ENCODE measurements at places on chromosomes 12 and 14.

- DNase-seq = no peak
Measured at GRCh38 chr14:62097824-62098223, 335.6 kb downstream of the SNAPC1 start.

- DNase-seq = no peak
Measured at GRCh38 chr14:50488521-50488920, 43.8 kb downstream of the MAP4K5 start.

DNA sequence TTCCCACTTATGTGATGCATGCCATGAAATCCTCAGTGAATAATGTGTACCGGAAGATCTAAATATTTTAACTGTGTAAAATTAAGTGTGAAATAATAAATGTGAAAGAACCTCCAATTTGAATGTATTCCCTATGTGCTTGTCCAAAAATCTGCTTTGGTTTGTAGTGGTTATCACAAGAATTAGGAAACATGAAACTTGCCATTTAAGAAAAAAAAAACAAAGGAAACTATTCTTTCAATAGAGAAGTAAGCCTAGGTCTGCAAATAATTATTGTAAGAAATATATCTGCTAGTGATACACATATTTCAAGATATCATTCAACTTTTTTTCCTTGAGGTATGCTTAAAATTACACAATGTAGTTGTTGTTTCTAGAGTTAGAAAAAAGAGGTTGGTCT lies 500.4 kb downstream of the SLC6A15 start:
- DNase-seq = no peak

DNA sequence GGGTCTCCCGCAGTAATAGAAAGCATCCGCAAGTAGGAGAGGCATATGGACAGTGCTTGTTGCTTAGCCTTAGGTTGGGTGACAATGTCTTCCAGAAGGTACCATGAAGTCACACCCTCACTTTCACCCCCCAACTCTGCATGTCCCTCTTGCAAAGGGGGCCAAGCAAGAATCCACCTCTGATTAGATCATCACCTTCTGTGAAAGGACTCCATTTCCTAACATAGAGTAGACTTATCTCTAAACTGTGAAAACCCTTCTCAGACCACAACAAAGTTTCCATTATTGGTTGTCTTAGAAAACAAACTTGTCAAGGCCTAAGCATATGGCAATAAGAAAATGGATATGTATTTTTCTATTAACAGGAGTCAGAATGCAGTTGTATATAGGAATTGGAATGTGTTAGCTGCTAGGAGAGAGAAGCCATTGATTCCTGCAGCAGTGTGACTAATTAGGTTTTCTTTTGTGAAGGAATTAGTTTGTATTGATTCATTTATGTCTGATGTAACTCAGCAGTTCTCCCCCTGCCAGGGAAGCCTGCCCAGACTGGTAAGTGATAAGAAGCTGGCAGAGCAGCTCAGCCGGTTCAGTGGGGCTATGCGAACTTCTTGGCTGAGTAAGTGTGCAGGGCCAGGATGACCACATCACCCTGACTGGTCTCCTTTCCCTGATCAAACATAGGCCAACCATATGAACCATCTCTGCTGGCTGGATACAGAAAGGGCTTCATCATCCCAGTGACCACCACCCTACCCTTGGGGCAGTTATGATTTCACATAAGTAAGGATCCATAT lies 107.3 kb upstream of the CCDC196 start:
- no peak for DNase-seq

- no peak for DNase-seq
Measured at GRCh38 chr14:102633906-102634595, 41.6 kb downstream of the RCOR1 start.

DNA sequence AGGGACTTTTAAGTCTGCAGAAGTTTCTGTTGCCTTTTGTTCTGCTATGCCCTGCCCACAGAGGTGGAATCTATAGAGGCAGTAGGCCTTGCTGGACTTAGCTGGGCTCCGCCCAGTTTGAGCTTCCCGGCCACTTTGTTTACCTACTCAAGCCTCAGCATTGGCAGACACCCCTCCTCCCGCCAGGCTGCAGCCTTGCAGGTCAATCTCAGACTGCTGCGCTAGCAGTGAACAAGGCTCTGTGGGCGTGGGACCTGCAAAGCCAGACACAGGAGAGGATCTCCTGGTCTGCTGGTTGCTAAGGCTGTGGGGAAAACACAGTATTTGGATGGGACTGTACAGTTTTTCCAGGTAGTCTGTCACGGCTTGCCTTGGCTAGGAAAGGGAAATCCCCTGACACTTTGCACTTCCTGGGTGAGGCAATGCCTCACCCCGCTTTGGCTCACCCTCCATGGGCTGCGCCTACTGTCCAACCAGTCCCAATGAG lies 43.7 kb downstream of the CCDC59 start:
- DNase-seq = no peak

DNA sequence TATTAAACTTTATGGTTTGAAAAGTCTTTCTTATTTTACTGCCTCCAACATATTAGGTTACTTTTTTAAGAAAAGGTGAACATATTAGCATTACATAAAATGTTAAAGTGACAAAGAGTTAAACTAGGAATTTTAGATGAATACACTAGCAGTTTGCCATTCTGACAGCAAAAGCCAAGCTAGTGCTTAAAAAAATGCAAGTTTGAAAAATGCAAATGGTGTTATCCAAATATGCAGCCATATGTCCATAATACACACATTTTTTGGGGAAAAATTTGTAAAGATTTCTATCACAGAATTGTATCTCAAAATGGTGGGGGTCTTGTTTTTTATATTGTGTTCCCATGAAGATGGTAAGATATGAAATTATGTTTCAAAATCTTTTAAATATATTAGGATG lies 466.1 kb downstream of the FOXG1 start:
- DNase-seq = no peak

GRCh38 chr12:66491853-66492252 lies 187.0 kb downstream of the GRIP1 start:
- DNase-seq = no peak

DNA sequence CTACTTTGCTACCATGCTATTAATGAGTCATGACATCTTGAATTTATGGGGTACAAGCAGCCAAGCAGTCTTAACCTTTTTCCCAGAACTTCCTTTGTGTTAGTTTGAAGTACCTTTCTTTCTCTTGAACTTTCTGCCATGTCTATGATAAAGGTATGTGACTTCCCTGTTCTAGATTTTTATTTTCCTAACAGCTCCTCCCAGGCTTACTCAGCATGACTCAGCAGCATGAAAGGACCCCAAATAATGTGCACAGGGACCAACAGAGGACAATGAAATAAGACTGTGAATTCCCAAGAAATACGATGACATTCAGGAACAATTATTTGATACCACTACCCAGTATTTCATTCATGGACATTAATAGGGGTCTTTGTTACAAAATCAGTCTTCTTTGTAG lies 60.0 kb downstream of the TTC6 start:
- DNase-seq = no peak

- no peak for DNase-seq
Measured at GRCh38 chr14:98728024-98728423, 544.0 kb downstream of the BCL11B start.

DNA sequence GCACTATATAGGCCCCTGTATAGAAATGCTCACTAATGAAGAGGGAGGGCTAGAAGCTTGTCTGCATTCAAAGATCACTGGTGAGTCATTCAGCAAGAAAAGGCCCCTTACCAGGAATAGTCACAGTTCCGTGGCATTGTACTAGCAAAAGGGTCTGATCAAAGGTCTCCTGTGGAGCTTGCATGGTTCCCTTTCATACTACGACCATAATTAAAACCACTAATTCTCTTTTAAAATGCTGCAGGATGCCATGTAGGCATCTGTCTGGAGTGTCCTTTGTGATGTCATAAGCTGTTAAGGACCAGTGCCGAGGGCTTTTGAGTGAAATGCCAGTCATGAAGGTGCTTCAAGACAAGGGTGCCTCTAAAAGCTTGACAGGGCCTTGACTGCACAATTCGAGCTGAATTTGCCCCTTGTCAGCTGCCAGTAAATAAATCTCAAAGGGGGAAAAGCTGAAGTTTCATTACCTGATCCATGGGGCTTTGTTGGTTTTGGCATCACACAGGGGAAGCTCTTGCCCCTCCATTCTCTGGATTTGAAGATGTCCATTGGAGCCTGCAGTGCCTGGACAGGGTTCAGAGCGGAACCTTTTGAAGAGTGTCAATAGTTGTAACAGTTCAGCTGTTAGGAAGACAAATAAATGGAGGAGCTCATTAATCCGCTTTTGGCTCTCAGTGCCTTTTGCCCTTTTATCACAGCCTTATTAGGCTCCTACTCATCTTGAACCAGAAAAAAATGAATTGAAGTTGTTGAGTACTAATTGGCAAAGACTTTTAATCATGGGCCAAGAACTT lies 69.1 kb downstream of the TMEM260 start:
- DNase-seq = no peak

DNA sequence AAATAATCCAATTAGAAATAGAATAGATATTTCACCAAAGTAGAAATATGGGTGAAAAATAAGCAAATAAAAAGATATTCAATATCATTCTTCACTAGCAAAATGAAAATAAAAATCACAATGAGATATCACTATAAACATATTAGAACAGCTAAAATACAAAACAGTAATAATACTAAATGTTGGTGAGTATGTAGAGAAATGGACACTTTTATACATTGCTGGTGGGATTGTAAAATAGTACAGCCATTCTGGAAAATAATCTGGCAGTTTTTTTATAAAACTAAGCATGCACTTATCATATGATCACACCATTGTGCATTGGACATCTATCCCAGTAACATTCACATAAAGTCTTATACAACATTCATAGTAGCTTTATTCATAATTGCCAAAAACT lies 320.2 kb upstream of the OR4E1 start:
- DNase-seq = no peak

GRCh38 chr14:100369019-100369418 lies 45.9 kb downstream of the SLC25A47 start:
- no peak for DNase-seq

GRCh38 chr12:96047229-96048211 lies 12.1 kb upstream of the LTA4H start:
- DNase-seq = no peak

GRCh38 chr14:45089813-45090212 lies 5.9 kb downstream of the PRPF39 start:
- peak; percentile 83 for DNase-seq

DNA sequence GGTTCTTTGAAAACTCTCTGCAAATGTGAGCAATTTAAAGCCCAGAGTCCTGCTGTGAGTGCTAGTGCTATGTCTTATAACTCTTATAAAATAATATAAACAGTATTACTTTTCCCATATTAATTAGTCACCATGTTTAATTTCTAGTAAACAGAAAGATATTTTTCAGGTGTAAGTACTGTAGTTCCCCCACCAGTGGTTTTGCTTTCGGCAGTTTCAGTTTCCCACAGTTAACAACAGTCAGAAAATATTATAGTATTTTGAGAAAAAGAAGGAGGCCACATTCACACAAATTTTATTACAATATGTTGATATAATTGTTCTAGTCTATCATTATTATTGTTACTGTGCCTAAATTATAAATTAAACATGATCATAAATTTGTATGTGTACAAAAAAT lies 800.5 kb downstream of the LRFN5 start:
- no peak for DNase-seq

DNA sequence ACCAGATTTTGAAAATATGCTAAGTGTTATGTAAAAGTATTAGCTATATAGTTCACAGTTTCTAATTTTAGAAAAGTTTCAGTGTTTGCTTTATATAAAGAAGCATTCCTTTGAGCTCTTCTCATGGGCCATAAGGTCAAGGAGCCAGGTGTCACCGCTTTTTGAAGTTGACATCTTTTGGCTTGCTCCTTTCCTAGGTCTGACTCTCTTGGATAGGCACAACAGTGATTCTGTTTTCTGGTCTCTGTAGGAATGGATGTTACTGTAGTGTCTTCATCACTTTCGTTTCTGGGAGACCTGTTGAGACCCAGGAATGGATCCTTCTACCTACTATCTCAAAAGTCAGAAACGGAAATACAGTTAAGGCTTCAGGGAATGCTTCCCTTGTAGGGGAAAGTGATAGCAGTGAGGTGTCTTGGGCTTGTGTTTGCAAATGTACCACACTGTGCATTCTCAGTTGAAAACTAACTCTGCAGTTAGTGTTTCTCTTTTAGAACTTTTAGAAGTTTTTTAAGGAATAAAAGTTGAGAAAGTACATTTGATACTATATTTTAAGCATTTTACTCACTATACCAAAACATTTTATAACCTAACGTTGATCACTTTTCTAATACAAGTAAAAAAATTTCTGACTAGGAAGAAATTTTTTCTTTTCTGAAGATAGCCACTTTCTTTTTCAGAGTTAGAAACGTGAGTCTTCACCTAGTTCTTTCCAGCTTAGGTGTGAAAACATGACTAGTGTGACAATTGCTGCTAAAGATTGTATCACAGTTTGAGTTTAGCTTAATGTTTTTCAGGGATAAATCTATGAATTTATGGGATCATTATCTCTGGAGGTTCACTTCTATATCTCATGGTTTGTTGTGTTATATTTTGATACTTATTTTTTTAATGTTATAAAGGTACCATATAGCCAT lies 20.8 kb downstream of the VRK1 start:
- DNase-seq = no peak

- DNase-seq = no peak
Measured at GRCh38 chr14:97757491-97757890, 960.3 kb downstream of the VRK1 start.
